Pancreas (tissue), 10 donors: ENCODE measurements at places on chromosomes 4 and X.

- no peaks in the 10 kb centered on the region for H3K36me3 ChIP-seq
- no peak for DNase-seq
- no peak overlapping the region for H3K4me3 ChIP-seq
- no peaks in the 10 kb centered on the region for H3K27me3 ChIP-seq
These were observed 640.6 kb downstream of the PCDH7 start for GRCh38 chr4:31360786-31361185.

GRCh38 chrX:24175276-24175675 lies 25.7 kb downstream of the ZFX start:
- H3K4me3 ChIP-seq = no peak overlapping the region
- H3K4me1 ChIP-seq = peaks cover 4% of the 10 kb centered on the region
- no peak for DNase-seq

GRCh38 chr4:107034996-107035818 lies 906 bp downstream of the DKK2 start:
- H3K27ac ChIP-seq = no peak overlapping the region
- DNase-seq = no peak
- peaks cover 8% of the 10 kb centered on the region for H3K4me1 ChIP-seq
- no peaks in the 10 kb centered on the region for H3K36me3 ChIP-seq

- no peaks in the 10 kb centered on the region for H3K36me3 ChIP-seq
- DNase-seq = no peak
These were observed 59.0 kb upstream of the ADGRA3 start for GRCh38 chr4:22574880-22575279.

DNA sequence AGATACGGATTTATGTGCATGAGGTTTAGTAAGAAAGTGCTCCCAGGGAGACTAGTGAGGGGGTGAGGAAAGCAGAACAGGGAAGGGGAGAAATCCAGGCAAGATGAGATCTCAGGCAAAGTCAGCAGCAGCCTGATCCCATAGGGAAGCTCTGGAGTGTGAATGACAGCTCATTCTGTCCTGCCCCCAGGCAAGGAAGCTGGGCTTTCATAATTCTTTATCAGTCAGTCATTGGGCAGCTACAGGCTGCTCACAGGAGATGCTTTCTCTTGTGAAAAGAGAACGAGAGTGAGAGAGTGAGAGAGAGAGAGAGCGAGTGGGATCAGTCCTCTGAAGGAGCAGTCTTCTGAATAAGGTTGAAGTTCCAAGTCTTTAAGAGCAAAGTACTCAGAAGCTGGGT lies 48.1 kb downstream of the SRPX start:
- no peak overlapping the region for H3K27ac ChIP-seq
- H3K4me3 ChIP-seq = no peak overlapping the region
- DNase-seq = no peak
- H3K36me3 ChIP-seq = no peaks in the 10 kb centered on the region
- H3K27me3 ChIP-seq = no peaks in the 10 kb centered on the region

GRCh38 chr4:24570574-24571236 lies 13.6 kb downstream of the DHX15 start:
- H3K27ac ChIP-seq = no peak overlapping the region
- H3K4me1 ChIP-seq = peaks cover 8% of the 10 kb centered on the region
- no peak for DNase-seq
- H3K27me3 ChIP-seq = no peaks in the 10 kb centered on the region
- H3K4me3 ChIP-seq = no peak overlapping the region

DNA sequence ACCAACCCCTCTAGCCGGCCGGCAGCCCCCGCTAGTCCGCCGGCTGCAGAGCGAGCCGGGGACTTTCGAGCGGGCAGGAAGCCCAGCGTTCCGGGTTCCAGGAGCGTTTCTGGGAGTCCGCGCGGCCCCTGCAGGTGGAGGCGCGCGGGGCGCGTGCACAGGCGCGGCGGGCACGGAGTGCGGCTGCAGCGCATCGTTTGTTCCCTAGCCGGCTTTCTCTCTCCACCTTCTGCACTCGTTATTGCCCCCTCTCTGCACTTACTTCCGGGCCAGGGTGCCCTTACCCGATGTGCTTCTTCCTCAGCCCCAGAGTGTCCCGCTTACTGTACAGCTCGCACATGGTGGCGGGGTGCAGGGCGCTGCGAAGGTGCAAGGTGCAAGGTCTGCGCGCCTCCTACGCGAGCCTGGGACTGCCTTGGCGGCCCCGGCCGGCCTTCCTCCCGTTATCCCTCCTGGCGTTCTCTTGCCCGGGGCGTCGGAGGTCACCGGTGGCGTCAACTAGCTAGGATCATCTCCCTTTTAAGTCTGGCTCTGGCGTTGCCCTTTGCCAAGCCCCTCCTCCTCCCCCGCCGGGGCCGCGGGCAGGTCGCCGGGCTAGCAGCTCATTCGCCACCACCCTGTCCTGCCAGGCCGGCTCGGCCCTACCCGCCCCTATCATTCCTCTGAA lies at the start of gene ETNPPL:
TSS of gene ETNPPL (minus strand) at position 495 of the 667 bp plus-strand sequence. CDS start at position 340, 155 bp downstream.
- no peaks in the 10 kb centered on the region for H3K36me3 ChIP-seq
- H3K4me1 ChIP-seq = no peaks in the 10 kb centered on the region
- H3K4me3 ChIP-seq = peak within 1 kb of the TSS; percentile 19
- H3K27me3 ChIP-seq = peaks cover 15% of the 10 kb centered on the region

DNA sequence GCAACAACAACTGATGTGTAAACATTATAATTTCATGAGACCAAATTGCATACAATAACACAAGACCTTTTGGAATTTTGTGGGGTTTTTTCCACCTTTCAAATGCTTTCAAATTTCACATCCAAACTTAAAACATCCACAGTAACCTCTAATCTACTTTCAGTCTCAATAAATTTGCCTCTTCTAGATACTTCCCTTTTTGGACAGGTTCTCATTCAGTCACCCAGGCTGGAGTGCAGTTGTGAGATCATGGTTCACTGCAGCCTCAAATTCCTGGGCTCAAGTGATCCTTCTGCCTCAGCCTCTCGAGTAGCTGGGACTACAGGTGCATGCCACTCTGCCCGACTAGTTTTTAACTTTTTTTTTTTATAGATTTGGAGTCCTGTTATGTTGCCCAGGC lies 556.6 kb downstream of the NLGN4X start:
- H3K27ac ChIP-seq = no peak overlapping the region
- no peak for DNase-seq
- no peaks in the 10 kb centered on the region for H3K27me3 ChIP-seq
- no peaks in the 10 kb centered on the region for H3K36me3 ChIP-seq
- H3K4me1 ChIP-seq = no peaks in the 10 kb centered on the region
